ENCODE measurements at places on chromosomes 12 and 14. TPM values are rescaled to one million over a fixed set of nuclear protein-coding genes. Genes with fewer than 3 reads are reported as not detected.

DNA sequence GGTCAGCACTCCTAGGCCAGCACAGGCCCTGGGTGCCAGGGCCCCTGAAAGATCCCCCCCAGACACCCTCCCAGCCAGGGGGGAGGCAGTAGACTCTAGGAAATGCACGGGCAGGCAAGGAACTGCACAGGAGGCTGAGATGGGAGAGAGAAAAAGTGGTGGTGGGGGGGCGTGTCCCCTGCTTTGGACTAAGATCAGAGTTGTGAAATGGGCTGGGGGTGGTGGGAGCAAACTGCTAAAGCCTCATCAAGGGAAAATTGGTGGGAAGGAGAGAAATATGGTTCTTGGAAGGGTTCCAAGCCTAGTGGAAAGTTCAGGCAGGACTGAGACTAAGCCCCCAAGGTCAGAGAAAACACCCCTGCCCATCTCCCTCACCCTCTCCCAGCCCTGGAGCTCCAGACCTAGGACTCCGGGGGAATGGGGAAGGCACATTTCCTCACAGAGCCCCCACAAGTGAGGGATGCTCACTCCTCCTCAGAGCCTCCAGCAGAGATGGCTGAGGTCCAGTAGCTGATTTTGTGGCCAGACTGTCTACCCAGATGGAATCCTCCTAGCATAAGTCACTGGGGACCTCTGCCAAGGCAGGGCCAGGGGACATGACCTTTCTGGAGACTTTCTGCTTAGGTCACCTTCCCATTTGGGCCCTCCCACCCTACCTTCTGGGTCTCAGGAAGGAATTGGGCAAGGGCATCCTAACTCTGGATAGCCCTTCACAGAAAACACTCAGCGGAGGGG lies 29.8 kb downstream of the FIGNL2 start:
- DNase-seq: no peak

DNA sequence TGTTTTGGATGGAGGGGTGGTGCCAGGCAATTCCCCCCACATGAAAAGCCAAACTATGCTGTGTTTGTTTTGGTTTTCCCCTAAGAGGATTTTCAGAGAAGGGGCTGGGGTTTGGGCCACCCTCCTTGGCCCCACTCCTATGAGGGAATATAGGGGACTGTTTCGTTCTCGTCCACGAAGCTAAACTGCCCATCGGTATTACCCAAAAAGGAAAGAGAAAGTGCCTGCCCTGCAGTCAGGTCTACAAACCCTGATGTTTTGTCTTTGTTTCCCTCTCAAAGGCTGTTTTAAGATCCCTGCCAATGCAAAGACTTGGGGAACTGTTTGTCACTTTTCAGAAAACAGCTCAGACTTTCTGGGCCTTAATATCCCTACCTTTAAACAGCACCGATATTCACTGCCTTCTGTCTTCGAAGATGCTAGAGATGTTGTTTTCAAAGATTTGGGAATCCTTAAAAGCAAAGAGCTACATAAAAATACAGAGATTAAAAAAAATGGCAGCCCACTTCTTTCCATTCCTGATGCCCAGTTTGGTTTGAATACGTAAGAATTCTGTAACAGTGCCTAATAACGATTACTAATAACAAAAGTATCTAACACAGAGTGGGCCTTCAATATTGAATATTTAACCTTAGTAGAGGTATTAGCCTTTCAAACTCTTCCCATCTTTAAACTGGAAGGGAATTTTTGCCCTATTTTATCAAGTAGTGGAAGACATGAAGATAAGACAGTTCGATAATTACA lies 518.4 kb downstream of the MED13L start:
- no peak for DNase-seq

DNA sequence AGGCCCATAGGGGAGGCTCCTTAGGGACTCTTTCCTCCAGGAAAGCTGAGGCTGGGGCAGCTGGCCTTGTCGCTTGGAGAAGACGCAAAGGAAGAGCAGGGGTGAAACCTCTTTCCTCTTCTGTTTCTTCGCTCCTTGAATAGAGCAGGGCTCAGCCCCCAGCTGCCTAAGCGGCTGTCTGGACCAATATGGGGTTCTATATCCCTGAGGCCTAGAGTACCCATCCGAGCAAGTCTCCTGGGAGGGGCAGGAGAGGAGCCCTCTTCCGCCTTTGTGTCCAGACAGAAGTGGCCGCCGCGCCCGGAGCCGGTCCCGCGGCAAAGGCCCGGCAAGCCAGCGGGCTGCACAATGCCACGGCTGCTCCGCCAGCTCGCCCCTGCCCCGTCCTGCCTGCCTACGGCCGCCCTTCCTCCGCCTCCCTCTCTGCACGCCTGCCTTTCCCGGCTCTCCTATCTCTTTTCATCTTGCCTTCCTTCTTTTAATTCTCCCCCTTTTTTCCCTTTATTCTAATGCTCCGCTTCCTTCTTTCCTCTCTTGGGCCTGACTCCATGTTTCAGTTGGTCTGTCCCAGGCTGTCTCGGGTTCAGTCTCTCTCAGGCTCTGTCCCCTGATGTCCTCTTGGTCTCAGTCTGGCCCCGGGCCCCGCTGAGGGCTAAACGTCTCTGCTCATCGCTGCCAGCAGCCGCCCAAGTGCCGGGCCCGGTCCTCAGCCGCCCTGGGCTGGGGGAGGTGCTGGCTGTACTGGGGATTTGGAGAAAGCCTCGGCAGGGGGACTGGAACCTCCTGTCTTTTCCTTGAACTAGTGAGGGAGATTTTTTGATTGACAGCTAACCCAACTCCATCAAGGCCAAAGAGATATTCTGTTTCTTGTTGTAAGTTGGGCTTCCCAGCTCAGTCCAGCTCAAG lies 2.5 kb upstream of the HOXC9 start:
- DNase-seq: no peak

GRCh38 chr12:16358878-16359277 lies 11.4 kb downstream of the MGST1 start:
- DNase-seq: no peak

TAMALIN gene
- 0.34 TPM for total RNA-seq

DNA sequence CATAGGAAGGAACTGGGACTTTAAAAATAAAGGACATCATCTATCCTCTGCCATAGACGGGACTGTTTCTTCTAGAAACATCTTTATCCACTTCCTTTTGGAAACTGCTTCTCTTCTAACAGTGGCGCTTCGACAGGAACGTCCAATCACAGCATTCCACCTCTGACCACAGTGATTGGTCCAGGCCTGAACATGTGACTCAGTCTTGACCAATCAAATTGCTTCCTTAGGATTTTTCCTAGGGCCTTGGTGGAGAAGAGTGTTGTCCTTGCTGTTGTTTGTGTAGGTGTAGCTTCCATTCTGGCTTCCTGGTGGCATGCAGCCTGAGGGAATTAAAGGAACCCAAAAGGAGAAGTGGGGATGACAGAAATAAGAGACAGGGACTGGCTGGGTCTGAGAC lies 182.4 kb upstream of the TBX3 start:
- no peak for DNase-seq

CLEC4C gene
- total RNA-seq: not detected

GRCh38 chr14:64569138-64569631 lies 19.4 kb downstream of the PPP1R36 start:
- DNase-seq: no peak

DNA sequence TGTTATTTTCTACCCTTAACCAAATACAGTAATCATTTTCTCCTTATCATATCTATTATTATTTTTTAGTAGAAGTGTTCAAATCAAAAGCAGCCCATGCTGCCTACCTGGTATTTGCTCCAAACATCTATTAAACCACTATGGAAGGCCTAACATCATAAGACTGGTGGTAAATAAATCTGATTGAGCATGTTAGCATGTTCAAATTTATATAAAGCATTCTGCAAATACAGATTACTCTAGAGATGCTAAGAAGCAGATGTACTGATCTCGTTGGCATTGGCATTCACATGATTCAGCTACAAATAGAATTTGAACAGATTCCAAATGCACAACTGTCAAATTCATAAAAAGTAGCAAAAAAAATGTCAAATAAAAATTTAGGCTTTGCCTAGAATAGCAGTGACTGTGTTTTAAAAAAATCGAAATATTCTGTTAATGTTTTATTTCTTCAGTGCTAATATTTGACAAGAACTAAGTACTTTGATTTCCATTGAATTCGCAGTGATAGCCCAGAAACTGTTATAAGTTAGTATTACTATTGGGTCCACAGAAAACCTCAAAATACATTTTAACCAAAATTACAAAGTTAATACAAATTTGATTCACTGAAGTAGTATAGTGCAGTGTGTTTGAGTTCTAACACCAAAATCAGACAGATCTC lies 9.4 kb upstream of the OSBPL8 start:
- DNase-seq: no peak

GRCh38 chr12:110917467-110917866 lies 2.9 kb downstream of the MYL2 start:
- peak; percentile 23 for DNase-seq

DNA sequence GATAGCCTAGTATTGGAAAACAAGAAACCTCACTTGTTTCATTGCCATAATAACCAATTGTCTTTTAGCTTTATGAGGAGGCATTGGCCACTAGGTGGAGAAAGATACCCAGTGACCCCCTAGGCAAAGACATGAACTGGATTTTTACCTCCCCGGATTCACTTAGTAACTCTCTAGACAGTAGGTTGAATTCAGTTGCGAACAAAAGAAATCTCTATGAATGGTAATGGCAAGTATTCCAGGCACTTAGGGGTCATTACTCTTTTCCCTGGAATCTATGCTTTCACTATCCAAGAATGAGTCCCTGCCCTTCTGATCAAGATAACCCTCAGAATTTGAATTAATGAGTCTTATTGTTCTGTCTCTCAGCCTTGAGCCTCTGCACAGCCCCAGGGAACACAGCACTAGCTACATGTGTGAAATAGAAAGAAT lies 29.5 kb upstream of the RHOJ start:
- DNase-seq: peak; percentile 27

TAPBPL gene
- total RNA-seq: 32.7 TPM

DNA sequence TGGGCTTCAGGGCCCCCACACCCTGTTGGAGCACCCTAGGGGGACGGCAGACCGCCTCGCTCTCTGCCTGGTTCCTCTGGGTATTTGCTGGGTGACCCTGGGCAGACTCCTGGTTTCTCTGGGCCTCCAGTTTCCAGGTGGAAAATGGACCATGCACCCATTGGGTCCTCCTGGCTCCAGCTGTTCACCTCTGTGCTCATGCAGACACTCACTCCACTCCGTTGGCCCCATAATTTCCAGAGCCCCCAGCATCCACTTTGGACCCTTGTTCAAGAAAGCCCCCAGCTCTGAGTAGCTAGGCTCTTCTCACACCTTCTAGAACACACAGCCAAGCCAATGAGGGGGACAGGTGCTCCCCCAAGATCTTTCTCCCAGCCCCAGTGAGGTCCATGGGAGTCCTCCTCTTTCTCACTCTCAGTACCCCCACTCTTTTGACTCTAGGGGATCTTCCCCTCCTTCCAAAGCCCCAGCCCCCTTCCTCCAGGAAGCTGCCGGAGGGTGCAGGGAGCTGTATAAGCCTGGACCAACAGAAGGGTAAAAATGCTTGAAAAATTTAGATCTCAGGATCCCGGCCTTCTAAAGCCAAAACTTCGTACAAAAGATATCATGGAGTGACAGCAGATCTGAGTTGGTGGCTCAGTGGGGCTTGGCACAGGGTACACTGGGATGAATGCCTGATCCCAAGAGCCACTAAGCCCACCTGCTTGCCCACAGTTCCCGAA lies 174.8 kb upstream of the RTL1 start:
- no peak for DNase-seq

EML1 gene
- 4.7 TPM for total RNA-seq

GRCh38 chr14:61619494-61619893 lies 75.8 kb upstream of the HIF1A start:
- DNase-seq: no peak

CACNA2D4 gene
- total RNA-seq: 0.86 TPM

PAH gene
- 31.4 TPM for total RNA-seq

PZP gene
- not detected for total RNA-seq

- no peak for DNase-seq
These were observed 3.0 kb upstream of the CISTR start for GRCh38 chr12:53754633-53755264.

BBOF1 gene
- 1.8 TPM for total RNA-seq

GRCh38 chr12:108531929-108532848 lies 17.1 kb downstream of the FICD start:
- no peak for DNase-seq

CS gene
- 254 TPM for total RNA-seq

DNA sequence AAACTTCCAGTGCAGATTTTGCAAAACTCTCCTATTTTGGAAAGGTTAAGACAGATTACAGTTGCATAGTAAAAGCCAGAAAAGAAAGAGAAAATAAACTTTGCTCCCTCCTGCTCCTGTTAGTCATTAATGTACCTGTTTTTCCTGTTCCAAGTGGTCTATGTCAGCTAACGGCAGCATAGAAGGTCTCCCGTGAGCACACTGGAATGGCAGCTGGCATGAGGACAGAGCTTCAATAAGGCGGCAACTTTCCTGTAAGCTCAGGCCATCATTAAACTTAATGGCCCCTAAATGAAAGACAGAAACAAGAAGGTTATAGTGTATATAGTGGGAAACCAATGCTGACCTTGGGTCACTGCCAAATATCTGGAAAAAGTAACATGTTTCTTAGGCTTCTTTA lies 16.0 kb downstream of the EIF2B2 start:
- peak; percentile 50 for DNase-seq

DNA sequence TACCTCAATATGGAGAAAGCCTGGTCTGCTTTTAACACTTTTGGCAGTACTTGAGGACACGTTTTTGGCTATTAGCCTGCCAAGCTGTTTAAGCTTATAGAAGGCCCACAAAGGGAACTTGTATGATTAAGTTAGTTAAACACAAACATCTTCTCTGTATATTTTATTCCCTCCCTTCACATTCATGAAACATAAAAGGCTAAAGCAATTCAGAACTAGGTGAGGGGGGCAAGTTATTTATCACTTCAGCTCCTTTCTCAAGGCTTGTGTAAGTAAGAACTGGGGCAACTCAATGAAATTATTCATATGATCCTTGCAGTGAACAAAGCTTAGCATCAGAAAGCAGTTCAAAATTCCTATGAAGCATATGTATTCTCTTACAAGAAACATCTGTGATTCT lies 7.5 kb downstream of the PRICKLE1 start:
- no peak for DNase-seq

COX8C gene
- not detected for total RNA-seq

GRCh38 chr14:63676615-63677014 lies 34.9 kb upstream of the WDR89 start:
- DNase-seq: no peak

MUCL1 gene
- total RNA-seq: not detected

RND1 gene
- 7.4 TPM for total RNA-seq

KIF26A gene
- 0.07 TPM for total RNA-seq

GARIN6 gene
- total RNA-seq: not detected

GLI1 gene
- 0.54 TPM for total RNA-seq

TMEM132C gene
- total RNA-seq: not detected

DNA sequence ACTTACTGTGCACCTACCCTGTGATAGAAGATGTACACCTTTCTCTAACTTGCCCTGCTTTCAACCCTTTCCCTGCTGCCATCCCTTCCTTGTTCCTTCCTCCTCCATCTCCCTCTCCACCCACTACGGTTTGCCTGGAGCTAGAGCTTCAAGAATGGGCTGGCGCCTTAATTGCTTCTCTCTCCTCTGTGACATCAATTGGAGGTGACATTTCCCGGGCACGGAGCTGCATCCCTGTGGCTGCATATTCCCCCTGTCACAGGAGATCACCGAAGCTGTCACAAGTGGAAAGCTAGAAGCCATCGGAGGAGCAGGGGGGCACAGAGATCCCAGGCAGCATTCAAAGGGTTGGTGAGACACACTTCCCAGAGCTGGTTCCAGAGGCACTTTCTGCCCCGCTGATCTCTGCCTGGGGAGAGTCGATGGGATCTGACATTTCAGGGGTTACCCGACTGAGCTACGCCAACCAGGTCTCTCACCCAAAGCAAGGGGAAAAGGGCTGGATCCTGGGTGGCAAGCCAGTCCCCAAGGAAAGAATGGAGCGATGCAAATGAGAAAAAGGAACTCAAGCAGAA lies 604.9 kb downstream of the MED13L start:
- no peak for DNase-seq

ACSM4 gene
- total RNA-seq: not detected

GRCh38 chr12:105253866-105254513 lies 18.0 kb upstream of the APPL2 start:
- DNase-seq: peak; percentile 12
